ENCODE measurements at places on chromosomes 1 and 21.

GRCh38 chr1:203898458-203899352, 37.3 kb downstream of the SNRPE start:
- no peak for DNase-seq

DNA sequence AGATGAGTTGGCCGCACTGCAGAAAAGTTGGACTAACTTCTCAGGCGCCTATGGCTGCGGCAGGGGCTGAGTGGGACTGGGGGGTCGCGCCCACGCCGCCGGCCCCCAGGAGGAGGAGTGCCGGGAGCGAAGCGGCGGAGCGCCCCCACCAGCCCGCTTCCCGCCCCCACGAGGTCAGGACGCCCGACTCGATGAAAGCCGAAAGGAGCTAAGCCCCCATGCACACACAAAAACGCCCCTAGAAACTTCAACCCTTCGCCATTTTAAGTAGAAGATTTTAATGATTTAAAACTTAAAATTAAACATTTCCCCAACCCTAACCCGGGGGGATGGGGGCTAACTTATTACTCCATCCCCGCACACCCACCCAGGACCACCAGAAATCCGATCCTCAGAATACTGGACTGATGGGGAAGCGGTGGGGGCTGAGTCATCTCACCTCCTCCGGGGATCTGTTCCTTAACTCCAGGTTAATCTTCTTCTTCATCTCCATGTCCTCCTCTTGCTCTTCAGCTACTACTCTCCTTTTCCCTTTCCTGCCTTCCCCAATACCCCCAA, 539 bp downstream of the ANP32E start:
- no peak for DNase-seq

DNA sequence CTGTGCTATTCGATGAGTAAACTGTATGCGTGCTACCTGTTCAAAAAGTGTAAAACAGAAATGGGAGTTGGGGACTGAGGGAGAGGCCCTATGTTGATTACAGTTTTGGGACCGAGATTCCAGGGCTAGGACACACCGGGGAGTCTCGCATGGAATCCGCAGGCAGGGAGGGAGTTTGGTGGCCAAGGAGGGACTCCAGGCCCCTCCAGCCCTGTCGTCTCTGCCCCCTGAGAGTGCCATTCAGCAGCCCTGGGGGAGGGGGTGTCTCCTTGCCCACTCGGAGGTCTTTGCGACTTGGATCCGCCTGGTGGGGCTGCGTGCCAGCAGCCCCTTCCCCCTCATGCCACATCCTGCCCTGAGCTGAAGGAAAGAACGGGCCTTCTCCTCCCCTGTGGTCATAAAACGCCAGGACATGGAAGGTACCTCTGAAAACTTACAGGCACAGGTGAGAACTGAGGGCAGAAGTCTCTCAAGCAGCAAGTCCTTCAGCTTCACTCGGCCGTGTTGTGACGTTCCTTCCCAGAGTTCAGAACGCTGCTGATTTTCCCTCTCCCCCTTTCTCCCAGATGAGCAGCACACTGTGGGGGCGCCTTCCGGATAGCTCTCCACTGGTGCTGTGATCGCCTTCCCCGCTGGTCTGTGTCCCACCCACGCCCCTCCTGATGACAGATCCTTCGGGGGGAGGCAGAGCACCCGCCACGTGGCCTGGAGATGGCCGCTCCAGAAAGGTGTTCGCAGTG, 141.4 kb downstream of the PEX14 start:
- no peak for DNase-seq

GRCh38 chr1:87830432-87830978, 501.8 kb downstream of the LMO4 start:
- no peak for DNase-seq

- no peak for DNase-seq
These were observed 93.2 kb downstream of the TBX19 start for GRCh38 chr1:168373869-168374268.

DNA sequence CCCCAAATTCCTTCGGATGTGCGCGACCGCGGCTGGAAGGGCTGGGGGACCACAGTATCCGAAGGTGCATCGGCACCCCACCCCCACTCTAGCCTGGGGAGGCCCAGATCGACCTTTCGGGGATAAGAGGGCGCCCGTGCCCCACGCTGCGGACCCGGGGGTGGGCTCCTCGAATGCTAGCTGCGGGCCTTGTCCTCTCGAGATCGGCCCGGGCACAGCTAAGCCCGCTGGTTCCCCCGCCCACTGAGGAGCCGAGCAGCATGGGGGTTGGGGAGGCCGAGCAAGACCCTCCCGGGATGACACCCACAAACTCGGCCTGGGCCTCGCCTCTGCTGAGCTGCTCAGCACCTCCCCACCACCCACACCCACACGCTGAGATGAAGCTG, 653 bp upstream of the IFFO2 start:
- no peak for DNase-seq

- no peak for DNase-seq
These were observed 1.9 kb downstream of the SLC39A1 start for GRCh38 chr1:153961421-153961820.

DNA sequence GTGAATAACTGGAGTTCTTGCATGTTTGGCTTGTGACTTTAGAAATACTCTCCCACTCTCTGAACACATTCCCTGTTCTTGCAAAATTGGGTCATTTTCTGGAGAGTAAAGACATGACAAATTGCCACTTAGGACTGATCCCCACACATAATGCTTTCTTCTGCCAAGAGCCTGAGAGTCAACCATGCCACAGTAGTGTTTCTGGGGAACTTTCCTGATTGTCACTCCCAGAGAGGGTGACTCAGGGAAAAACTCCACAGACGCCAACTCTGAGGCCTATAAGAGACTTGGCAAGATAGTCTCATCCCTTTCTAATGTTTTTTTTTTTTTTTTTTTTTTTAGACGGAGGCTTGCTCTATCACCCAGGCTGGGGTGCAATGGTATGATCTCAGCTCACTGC, 157.8 kb downstream of the ATG4C start:
- DNase-seq: no peak

GRCh38 chr1:40860706-40861223, 1.4 kb downstream of the CITED4 start:
- DNase-seq: no peak

DNA sequence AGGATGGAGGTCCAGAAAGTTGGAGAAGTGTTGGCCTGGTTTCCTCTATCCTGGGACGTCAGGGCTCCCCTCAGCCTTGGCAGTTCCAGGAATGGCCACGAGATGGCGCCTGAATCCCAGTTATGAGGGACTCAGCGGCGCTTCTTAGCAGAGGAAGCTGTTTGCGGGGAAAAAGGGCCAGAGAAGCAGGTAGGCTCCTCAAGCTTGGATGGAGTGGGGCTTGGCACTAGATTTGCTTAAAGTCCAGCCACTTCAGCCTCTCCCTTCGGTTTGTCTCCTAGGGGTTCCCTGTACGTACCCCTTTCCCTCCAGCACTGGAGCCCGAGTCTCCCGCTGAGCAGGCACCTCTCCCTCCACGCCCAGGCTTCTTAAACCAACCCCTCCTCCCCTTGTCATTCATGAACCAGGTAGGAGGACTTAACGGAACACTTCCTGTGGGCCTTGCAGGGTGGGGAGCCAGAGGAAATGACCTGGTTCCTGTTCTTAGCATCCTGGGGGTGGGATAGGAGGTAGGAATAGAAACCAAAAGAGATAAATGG, 32.0 kb upstream of the TENT5B start:
- DNase-seq: peak; percentile 99

DNA sequence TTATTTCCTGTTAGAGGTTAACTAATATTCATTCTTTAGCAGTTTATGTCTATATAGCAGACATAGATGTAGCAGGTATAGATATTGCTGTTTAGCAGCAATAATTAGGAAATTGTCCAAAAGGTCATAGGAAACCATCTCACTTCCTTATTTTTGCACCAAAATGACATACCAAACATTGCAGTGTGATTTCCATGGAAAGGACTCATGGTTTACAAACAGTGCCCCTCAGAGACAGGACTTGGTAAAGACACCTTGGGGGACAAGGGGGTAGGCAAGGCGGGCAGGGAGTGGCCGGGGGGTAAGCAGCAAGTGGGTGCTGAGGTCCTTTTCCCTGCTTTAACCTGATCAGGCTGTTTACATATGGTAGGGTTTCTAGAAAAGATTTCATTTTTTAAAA, 30.5 kb downstream of the BATF3 start:
- no peak for DNase-seq

DNA sequence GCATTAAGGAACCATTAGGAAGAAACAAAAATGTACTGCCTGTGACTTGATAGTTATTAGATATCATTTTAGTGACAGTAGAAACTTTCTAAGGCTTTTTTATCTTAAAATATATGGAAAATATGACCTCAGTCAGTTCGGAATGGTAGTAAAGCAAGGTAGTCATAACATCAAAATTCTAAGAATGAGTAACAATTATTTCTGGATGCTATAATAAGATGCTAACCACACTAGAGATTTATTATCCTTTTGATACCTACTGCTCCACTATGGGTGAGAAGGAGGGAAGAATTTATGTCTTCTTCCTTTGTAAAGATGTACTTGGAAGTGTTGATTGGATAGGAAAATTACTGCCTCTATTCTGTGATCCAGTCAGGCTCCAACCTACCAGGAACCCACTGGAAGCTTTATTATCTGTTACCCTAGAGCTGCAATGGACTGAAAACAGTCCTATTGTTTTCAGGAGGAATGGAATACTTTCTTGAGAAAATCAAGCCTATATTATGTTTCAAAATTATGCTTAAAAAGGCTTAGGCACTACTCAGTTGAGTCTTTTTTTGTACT, 8.8 kb downstream of the FMN2 start:
- DNase-seq: no peak

DNA sequence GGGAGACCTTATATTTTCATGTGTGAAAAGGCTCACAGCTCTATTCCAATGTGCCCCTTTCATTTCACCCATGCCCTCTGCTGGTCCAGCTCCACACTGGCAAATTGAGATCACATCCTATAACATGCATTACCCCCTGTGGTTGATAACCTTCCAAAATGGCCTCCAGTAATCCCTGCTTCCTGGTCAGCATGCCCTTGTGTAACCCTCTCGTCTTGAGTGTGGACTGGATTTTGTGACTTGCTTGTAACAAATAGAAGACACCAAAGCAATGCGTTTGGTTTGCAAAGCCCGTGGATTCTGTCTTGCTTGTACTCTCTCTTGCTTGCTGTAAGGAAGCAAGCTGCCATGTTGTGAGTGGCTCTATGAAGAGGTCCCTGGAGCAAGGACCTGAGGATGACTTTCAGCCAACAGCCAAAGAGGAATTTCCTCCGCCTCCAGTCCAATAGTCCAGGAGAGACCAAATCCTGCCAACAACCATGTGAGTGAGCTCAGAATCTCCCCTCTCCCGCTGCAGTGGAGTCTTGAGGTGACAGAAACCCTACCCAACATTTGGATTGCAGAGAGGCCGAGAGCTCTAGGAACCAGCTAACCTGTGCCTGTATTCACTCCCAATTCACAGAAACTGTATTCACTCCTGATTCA, 17.4 kb downstream of the KCNA10 start:
- no peak for DNase-seq

DNA sequence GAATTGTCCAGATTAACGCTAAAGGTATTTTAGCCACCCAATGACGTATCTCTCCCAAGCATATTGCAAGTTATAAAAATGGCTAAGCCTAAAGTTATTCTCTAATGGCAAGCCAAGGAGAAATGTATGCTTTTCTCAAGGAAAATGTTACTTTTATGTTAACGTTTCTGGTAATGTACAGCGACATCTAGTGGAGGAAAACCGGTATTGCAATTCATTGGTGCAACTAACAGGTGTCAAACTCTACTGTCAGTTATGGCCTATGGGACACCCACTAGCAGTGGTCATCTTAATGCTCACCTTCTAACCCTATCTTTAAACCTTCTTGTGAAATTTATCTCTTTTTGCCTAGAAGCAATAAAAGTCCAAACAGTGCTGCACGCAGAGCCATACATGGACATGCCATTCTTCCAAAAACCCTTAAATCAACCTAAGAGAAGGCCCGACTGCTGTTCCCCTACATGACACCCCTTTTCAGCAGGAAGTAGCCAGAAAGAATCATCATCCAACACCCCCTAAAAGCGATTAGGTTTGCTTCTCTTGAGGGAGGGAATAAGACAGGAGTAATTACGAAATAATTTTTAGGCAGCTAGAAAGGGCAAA, 68.7 kb upstream of the LRIF1 start:
- DNase-seq: peak; percentile 25

DNA sequence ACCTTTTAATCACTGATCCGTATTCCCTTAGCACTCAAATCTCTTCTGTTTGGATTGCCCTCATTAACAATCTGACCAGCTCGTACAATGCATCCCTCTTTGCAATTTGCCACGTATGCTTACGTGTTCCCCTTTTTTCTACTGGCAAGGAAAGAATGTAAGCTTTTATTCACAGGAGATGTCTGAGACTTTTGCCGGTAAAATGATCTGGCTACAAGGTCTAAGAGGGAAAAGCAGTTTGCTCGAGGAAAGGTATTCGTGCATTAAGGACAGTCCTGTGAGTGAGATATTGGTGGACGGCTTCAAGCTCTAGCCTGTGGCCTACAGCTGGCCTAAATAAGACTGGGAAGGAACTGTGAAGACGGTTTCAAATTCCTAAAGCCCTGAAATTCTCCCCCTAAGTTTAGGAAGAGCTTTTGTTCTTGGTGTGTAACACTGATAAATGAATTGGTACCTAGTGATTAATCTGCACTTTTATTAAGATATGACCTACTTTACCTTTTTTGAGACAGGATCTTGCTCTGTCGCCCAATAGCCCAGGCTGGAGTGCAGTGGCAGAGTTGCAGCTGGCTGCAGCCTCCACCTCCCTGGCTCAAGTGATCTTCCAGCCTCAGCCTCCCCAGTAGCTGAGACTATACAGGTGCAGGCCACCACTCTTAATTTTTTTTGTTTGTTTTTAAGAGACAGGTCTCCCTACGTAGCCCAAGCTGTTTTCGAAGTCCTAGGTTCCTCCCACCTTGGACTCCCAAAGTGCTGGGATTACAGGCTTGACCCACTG, 895 bp upstream of the UBR4 start:
- DNase-seq: no peak

GRCh38 chr1:7613106-7613850, 157.8 kb upstream of the VAMP3 start:
- no peak for DNase-seq

DNA sequence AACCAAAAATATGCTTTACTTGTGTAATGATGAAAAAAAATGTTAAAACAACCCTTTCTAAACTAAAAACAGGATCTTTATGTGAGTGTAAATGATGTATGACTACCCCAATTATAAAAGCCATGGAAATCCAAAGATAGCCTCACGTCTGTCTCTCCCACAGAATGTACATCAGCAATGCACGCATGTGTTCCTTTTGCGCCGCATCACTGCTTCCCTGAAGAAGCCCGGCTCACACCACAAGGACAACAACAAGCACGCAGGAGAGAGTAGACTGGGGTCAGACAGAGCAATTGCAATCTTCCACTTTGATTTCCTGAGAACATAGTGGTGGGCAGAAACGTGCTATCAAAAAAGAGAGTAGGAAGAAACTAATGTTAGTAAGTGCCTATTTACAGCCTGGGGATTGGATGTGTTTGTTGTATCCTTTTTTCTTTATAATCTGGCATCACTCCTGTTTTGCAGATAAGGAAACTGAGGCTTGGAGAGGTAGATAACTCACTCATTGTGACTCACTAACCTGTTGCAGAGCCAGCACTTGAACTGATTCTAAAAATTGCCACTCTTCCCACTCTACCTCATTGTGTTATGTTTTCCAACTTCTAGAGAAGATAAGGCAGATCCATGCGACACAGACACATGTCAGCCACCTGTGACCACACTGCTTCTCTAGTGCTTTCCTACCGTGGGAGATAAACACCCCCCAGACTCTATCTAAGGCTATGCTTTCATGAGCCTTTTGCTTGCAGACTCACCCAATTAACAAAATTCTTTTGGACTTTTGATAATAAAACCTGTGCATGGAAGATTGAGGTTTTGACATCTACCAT, 60.1 kb downstream of the MAP10 start:
- no peak for DNase-seq

GRCh38 chr1:241532162-241532531, at the start of gene KMO:
KMO (plus strand) TSS chr1:241532378; CDS start chr1:241532445, 67 bp downstream.
- DNase-seq: no peak

- DNase-seq: no peak
These were observed 2.1 kb downstream of the SF3A3 start for GRCh38 chr1:37987679-37988078.
